ENCODE measurements at places on chromosomes 13 and 19.
A peak's percentile ranks its signal among the peaks of the same experiment; 100 is the strongest.

DNA sequence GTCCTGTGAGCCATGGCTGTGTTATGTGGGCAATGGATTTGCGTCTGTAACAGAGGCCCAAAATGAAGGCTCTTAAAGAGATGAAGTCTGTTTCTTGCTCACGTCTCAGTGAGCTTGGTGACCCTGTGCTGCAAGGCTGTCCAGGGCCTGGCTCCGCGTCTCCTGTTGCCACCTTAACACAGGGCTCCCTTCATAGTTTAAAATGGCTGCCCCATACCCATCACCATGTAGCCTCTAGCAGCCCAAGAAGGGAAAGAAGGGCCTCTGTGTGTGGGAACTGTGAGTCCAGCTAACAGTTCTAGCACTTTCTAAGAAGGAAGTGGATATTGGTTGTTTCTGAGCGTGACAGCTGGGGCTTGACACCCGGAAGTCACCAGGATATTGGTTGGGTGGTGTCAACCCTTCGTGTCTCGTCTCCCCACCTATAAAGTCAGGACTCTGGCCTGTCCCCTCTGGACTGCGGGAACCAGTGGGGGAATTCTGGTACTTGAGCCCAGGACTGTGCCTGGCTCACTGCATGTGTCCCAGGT is 20.9 kb downstream of the TMED1 start:
- no peak for DNase-seq

DNA sequence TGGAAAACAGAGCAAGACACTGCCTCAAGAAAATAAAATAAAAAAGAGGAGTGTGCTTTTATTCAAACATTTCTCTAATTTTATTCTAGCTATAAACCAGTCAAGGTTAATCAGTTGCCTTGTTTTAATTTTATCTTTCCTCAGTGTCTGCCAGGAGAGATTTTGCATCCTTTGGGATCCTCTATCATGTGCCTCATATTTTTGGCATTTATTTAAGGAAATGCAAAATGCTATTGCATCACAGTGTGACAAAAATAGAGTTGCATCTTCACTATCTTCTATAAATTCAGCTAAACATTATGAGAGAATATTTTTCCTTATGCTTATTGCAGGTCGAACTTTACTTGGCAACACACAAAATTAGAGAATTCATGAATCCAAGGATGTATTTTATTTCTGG is 639.0 kb upstream of the KLF12 start:
- no peak for DNase-seq

DNA sequence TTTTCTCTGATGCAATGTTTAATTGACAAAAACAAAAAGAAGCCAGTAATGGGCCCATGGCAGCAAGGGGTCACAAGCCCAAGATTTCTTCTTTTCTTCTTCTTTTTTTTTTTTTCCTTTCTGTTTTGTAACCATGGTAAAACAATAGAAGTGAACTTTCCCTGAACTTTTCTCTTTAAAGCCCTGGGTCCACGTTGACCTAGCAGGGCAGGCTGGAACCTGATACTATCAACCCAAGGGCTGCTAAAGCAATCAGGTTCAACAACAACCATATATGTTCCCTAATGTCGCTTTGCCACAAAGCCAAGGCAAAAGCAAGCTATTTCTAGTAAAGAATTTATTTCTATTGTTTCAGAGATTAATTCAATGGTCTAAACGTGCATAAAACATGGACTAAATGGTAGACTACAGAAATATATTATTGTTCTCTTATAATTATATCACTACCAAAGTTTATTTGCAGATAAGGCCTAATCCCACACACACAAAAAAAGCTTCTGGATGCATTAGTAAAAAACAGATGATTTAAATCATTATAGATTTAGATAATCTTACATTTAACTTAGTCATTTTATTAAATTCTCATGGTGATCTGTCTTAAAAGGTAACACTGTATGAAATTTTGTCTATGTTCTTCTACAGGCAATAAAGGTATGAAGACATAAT is 153.9 kb downstream of the DACH1 start:
- no peak for DNase-seq

- no peak for DNase-seq
These were observed 161.6 kb downstream of the FLT1 start for GRCh38 chr13:28333204-28333881.

DNA sequence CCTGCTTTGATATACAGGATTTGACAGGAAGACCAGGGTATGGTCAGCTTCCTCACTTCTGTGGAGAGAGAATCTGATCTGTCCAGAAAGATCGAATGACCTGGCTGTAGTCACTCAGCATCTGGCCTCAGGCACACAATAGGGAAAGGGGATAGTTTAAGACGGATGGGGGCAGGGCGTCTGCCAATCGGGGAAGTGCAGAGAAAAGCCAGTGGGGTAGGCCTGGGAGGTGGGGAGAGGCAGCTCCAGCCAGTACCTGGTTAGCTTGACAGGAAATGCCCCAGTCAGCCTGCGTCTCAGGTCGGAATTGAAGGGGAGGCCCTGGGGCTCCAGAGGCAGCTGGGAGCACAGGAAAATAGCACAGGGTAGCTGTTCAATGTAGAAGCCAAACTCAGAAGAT is 12.4 kb downstream of the ZNF444 start:
- DNase-seq: no peak

DNA sequence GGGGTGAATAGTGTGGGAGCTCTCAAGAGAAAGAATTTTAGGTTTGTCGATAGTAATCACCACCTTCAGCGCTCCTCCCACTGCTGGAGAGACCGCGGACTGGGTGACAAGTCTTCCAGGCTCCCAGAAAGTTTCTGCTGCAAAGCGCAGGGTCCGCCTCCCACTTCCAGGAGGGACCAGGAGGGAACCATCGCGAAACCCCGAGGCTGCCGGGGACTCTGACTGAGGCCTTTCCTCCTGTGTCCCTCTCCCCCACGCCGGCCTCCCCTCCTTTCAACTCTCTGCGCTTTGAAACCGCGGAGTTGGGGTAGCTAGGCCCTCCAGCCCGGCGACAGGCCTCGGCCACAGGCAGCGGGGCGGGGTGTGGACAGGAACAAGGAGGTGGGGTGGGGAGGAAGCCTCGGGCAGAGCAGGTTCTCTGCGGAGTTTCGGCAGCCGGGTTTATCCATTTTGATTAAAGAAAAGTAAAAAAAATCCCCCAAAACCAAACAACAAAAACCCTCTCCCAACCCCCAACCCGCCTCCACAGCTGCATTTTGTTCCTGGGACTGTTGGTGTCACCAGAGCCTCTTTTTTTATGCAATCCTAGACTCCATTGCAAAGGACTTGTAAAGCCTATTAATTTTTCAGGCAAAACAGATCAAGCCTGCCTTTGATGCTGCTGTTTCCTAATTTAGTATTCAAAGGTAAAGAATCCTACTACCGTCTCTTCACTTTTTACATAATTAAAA is 157.2 kb downstream of the TM9SF2 start:
- peak; percentile 56 for DNase-seq

DNA sequence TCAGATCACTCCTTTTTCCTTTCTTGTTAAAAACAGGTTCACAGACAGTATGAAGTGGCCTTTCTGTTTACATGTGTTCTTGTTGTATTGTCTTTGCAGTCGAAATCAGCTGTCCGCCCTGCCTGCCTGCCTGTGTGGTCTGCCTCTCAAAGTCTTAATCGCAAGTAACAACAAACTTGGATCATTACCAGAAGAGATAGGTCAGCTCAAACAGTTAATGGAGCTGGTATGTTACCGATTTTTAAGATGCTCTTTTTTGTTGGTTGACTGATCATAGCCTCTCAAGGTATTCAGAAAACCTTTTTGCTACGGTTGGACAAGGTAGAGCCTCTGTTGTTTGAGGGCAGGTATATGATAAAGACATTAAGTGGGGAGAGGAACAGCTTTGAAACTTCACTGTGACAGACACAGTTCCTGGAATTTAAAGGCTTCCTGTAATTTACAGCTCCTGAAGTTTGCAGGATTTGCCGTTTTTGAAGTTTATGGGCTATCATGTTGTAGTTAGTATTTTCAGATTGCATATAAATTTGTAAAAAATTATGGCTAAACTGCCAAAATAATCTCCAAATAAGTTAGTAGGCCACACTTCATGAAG is 116.1 kb downstream of the LRCH1 start:
- no peak for DNase-seq

DNA sequence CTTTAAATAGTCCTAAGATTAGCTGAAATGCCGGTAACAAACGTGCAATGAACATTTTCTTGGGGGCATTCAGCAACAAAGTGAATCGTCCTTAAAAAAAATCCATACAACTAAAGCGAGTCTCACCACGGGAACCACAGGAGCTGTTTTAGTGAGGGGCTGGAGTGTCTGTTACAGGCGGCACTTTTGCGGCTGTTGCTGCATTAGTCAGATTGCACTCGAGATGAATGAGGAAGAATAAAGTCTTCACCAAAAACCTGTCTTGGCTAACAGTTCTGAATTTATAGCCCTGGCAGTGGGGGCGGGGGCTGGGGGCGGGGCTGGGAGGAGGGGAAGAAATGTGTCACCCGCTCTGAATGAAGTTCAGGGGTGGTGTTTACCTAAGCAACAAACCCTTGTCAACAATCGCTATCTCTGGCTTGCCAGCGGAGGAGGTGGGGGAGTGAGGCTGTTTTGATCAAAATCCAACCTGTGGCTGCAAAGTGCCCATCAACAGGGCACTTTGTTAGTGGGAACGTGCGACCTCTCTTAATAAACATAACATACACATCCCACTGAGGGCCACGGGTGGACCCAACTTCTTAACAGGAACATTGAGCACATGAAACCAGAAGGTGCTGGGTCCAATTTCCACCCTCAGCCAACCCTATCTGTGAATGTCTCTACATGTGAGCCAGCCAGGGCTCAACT is 44.5 kb downstream of the RFX2 start:
- DNase-seq: peak; percentile 51

Measured in stimulated activated CD4-positive, alpha-beta T cell treated with anti-CD3 and anti-CD28 coated beads, Interleukin-4, amount 100 ng/mL, for 24 hours (primary cell).